ENCODE measurements at places on chromosomes 11 and 22.

- DNase-seq: no peak
These were observed 77.9 kb downstream of the CELSR1 start for GRCh38 chr22:46459347-46460065.

DNA sequence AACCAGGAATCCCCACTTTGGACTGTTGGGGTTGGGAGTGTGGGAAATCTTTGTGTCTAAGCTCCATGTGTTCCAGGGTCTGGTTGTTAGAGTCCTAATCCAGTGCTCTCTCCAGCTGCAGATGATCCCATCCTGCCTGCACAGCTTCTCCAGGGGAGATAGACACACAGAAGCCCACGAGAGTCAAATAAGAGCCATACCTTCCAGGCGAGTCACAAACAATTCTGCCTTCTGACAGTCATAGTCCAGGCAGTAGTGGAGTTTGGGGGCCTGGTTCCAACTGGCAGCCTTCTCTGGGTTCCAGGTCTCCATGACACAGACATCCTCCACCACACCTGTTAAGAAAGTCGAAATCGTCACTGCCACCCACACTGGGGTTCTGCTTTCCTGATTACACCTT, 32.1 kb downstream of the SYT13 start:
- no peak for DNase-seq

DNA sequence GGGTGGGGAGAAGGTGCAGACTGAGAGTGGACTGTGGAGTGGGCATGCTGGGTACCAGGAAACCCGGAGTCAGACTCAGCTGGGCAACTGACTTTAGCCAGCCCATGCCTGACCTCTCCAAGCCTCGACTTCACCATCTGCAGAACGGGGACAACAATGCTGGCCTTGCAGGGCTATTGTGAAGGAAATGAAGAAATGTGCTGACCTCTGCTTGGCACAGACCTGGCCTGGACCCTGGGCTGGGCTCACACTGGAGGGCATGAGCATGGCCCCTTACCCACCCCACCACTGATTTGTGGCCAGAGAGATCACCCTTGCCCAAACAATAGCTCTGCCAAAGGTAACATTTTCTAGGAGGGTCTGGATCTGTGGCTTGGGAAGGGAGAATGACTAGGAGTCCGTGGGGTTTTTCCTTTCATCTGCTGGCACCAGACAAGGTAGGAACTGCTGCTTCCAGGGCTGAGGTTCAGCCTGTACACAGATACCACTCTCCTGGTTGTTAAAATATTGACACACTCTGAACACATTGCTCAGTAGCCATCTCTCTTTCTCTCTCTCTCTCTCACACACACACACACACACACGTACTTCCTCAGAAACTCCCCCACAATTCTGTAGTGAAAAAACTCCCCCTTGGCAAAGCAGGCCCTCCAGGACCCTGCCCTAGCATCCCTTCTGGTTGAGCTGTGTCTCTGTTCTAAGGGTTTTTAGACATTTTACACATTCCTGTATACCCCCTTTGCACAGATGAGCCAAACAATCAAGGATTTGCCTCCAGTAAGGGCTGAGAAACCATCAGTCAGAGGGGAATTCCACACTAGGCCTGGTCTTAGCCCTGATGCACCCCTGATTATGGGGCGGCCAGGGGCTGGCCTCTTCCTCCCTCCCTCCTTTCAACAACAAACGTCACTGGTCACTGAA, 1.0 kb downstream of the MOGAT2 start:
- no peak for DNase-seq

GRCh38 chr11:117099696-117100095, 1.5 kb upstream of the SIK3 start:
- DNase-seq: no peak

- no peak for DNase-seq
These were observed 200.4 kb downstream of the MN1 start for GRCh38 chr22:27601195-27601594.

DNA sequence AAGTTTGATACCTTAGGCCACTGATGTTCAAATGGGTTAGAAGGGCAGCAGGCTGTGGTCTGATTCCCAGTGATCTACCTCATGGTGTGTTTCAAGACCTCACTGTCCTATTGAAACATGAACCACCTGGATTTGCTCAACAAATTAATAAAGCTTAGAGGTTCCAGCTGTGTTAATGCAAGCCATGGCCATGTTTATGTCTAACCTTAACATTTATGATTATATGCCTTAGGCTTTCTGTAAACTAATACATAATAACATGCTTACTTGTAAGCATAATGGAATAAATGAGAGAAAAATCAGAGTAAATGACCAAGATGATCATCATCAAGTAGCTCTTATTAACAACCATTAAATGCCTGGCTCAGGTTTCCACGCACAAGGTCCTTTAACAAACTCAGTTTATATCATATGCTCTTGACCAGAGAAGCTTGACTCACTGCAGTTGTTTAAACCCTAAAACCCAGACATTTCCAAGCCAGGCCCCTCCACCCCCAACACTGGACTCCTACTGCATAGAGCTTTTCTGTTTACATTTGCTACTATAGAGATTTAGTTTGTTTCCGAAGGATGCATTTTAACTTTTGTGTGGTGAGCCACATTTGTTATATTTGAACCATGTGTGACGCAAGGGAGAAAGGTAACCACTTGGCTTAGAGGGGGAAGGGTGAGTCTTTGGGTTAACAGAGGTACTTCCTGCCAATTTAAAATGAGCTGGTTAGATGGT, 43.7 kb downstream of the KREMEN1 start:
- no peak for DNase-seq

DNA sequence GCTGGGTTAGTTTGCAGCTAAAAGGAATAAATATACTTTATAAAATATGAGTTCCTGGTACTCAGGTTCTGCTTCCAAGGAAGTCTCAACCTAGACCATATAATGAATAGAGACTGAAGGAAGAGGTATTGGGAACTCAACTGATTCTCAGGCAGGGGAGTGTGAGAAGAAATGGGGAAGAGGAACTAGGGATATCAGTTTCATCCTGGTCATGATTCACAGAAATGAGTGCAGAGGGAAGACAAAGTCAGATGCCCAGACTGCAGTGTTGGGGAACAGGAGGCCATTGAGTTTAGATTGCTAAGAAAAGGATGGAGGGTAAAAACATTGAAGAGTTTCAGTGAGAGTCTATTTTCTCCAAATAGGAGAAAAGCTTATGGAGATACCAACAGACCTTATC, 28.8 kb downstream of the PLAAT5 start:
- DNase-seq: no peak

- DNase-seq: no peak
These were observed 74.9 kb upstream of the RAG2 start for GRCh38 chr11:36672815-36673450.

DNA sequence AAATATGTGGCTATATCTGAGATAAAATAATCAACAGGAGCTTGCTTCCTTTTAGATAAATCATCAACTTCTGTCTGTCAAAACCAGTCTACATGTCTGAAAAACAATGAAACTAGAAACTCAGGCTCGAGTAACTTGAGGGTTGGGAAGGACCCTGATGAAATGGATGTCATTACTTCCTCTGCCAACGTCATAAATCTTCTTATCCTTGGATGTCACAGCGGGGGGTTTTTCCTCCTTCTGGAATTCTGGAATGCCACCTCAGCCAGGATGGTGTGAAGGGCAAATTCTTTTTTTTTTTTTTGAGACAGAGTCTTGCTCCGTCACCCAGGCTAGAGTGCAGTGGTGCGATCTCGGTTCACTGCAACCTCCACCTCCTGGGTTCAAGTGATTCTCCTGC, 13.4 kb downstream of the LGR4 start:
- DNase-seq: no peak

- no peak for DNase-seq
These were observed 133.6 kb upstream of the C11orf58 start for GRCh38 chr11:16604794-16605388.

DNA sequence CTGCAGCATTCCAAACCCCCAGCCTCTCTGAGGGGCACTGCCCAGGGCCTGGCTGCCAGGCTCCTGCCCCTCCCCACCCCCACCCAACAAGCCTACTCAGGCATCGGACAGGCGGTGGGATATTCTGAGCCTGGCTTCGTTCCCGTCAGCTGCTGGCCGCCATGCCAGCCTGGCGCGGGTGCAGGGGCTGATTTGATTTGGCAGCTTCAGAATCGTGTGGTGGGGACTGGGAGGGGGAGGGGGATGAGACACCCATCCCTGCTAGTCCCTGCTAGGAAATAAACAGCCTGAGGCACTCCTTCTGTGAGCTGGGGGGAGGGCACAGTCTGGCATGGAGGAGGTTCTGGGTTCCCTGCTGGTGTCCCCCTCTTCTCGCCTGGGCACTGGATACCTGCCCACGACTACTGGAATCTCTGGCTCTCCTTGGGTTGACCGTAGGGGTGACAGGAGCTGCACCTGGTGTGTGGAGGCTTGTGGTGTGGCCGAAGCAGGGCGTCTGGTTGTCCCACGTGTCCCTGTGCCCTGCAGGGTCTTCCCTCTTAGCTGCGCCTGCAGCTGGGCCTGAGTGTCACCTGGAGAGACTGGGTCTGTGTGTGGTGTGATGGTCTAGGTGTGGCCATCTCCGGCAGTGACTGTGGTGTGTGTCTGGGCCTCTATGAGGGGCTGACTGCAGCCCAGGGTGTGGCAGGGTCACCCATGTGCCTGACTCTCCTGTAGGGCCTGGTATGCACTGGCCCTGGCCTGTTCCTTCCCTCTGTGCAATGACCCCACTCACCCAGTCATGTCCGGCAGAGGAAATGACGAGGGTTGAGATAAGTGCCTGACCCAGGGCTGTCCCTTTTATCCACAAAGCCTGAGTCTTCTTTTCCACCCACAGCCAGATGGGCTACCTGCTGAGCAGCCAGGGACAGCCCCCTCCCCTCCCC, 42.2 kb downstream of the PDE2A start:
- DNase-seq: no peak

DNA sequence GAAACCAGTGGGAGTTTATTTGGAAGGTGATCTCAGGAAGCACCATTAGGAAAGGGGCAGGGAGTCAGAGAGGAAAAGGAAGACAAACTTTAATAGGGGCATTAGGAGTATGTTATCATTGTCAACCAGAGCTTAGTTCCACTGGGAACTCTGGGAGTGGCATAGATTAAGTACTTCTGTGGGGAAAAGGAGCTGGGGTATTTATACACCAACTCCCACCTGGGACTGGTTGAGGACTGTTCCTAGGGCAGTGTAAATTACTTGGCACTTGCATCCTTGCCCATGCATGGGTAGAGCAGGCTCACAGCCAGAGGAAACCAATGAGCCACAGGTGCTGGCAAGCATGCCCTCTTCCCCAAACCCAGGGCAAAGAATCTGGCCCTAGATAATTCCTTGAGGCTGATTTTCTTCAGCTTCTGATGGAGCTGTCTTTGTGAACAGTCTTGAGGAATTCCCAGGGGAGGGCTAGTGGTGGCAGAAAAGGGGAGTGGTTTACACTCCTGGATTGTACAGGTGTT, 541.2 kb downstream of the MIAT start:
- no peak for DNase-seq

GRCh38 chr11:5197536-5197935, 2.9 kb downstream of the OR51V1 start:
- no peak for DNase-seq

- DNase-seq: no peak
These were observed 39.6 kb upstream of the WEE1 start for GRCh38 chr11:9533736-9534473.

DNA sequence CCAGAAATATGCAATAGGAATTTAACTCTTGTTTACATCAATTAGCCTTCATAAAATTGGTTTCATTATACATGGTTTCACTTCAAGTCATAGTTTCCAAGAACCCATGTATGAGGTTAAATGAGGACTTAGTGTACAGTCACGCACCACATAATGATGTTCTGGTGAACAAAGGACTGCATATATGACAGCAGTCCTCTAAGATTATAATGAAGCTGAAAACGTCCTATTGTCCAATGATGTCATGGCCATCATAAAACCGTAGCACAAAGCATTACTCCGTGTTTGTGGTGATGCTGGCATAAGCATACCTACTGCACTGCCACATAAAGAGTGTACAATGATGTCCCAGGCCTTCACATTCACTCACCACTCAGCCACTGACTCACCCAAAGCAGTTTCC, 31.1 kb downstream of the SMCO4 start:
- no peak for DNase-seq

DNA sequence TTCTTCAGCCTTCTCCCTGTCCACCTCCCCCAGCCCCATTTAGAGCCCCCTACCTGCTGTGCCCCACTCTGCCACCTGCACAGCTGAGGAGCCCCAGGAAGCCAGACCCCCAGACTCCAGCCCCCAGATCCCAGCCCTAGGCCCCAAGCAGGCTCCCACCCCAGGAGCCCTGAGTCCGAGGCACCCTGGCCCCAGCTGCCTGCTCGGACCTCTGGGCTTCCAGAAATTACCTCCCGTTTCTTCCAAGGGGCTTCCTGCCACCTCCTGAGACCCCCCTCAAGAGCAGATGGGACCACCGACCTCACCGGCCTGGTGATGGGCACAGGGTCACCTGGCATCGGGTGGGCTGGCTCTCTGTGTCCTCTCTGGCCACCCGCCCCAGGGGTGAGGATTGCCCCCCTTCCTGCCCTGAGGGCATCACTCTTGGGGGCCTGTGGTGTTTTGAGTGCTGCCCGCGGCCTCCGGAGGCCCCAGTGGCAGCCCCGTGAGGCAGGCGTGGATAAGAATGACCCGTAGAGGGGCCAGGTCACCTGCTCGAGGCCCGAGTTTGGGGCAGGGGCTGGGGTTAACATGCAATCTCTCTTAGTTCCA, 18.3 kb upstream of the TALDO1 start:
- DNase-seq: no peak

GRCh38 chr11:33291004-33291777, 34.0 kb downstream of the HIPK3 start:
- DNase-seq: no peak

GRCh38 chr22:17387356-17387755, 18.1 kb downstream of the CECR2 start:
- no peak for DNase-seq

DNA sequence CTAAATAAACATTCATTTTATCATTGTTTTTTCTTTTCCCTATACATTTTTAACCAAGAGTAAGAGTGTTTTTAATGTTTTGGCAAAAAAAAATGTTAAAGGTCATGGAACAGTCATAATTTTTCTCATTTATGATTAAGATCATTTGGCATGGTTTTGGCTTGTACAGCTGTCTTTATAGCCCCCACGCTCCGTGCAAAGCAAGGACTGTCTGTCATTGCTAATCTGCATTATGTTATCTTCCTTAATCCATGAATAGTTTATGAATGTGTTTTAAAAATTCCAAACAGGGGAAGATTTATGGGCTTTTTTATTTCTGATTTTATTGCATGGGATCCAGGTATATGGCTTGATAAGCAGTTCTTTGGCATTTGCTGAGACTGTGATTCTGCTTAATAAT, 28.1 kb downstream of the PGM2L1 start:
- no peak for DNase-seq

GRCh38 chr11:12518606-12519385, 141.4 kb downstream of the PARVA start:
- no peak for DNase-seq

GRCh38 chr22:29872144-29872893, 10.7 kb upstream of the MTMR3 start:
- no peak for DNase-seq

DNA sequence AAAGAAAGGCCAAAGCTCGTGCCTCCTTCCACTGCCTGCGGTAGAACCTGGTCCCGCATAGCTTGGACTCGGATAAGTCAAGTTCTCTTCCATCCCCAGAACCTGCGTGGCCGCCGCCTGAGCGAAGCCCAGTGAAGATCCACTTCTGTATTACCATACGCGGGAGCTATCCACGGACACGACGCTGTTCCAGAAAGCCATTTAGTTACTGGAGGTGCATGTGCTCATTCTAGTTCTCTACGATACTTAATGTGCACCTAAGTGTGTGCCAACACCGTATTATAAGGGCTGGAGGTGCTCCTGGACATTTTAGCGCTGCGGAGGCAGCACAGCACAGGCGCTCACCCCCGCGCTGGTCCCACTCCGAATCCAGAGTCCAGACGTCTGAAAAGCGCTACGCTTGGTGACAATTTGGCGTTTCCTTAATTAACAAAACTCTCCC, 1.4 kb downstream of the WT1 start:
- DNase-seq: no peak
